ENCODE measurements at places on chromosomes 7 and 10.
A peak's percentile ranks its signal among the peaks of the same experiment; 100 is the strongest.

GRCh38 chr7:80679921-80680907 is 41.8 kb downstream of the CD36 start:
- DNase-seq: no peak

- DNase-seq: no peak
Observed at GRCh38 chr10:132459301-132460003, 62.5 kb downstream of the PWWP2B start.

GRCh38 chr7:376306-377079 is 86.5 kb downstream of the FOXL3 start:
- DNase-seq: no peak

DNA sequence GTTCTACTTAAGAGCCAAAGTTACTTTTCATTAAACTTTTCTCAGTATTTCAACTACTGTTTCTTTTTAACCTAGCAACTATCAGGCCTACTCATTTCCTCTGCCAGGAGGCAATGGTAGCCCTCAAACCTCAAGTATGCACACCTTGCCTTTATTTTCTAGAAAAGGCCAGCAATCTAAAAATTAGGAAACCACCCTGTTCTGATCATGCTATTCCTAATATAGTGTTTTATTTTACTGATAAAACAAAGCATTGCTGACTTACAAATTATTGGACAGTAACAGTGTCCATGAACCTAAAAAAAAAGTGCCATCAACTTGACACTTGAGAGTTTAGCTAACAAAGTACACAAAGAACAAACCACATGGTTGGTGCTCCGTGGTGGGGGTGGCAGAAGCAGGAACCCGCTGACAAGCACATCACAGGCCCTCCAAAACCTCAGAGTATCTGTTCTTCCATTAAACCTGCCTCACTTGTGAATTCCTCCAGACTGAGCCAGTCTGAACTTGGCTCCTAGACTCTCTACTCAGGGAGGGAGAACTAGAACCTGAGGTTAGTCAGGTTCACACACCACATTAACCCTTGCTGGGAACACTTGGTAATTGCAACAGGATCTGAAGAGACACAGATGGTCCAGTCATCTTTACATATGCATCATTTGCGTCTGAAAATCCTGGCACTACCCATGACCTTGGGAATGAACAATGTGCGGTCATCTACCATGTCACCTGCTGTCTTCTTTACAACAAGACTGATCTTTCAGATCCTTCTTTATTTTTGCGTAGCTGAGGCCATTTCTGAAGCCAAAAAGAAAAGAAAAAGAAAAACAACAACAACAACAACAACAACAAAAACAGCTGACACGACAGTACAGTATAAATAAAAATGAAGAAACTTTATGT is 31.9 kb downstream of the PIP4K2A start:
- peak; percentile 60 for DNase-seq

GRCh38 chr7:35524112-35524804 is 170.7 kb downstream of the HERPUD2 start:
- DNase-seq: no peak

- DNase-seq: no peak
Observed at GRCh38 chr7:41882256-41882655, 179.4 kb upstream of the INHBA start.

DNA sequence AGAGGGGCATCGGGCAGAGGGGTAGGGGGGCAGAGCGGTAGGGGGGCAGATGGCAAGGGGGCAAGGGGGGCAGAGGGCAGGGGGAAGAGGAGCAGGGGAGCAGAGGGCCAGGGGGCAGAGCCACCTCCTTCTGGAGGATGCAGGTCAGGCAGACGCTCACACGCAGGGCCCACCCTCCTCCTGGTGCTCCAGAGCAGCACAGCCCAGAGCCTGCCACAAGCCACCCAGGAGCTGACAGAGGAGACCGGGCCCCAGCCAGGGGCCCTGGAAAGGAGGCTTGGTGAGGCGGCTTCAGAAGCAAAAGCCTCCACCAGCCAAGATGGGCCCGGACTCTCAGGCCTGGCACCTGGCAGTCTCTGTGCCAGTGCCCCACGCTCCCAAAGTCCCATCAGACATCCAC is 13.1 kb downstream of the MAD1L1 start:
- no peak for DNase-seq

DNA sequence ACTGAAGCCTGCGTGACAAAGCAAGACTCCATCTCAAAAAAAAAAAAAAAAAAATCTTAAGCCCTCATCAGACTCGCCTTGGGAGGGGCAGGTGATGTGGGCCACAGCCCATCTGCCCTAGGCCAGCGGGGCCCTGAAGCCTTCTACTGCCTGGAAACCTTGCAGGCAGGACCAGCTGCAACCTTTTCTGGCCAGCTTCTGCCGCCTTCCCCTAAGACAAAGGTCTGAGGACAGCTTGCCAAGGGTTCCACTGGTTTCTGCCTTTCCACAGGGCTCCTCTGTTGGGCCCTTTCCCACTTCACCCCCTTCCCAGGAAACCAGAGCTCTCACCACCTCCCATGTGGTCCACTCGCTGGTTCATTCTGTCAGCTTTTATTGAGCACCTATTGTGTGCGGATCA is 35.2 kb downstream of the UBTD1 start:
- no peak for DNase-seq

DNA sequence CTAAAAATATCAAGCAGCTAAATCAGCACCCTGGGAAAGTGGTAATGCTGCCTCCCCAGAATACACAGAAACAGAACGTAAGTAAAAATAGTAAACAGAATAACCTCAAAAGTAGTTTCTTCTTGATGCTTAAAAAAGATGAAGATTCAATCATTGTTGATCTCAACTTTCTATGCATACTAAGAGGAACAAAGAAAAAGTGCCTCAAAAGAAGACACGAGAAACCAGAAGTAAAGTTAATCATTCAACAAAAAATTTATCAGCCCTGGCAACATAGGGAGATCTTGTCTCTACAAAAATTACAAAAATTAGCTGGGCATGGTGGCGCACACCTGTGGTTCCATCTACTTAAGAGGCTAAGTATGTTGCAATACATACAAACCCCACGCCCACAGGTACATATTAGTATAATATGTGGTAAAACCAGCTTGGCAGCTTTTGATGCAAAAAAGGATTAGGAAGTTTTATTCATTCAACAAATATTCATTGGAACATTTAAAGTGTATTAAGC is 153.7 kb downstream of the NRBF2 start:
- no peak for DNase-seq

DNA sequence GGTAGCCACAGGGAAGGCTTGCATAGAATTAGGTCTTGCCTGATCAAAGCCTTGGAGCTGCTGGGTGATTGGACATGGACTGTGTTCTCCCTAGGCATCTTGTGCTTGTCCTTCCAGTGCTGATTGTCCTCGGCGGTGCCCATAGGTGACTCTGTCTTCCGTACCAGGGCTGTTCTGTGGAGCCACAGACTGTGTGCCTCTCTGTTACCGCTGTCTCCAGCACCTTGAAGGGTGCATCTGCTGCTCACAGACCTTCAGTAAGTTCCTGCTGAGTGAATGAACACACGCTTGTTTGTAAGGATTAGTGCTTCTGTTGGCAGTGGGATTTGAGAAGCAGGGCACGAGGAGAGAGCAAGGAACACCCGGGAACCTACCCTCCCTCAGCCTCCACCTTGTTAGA is 116.7 kb downstream of the CELF2 start:
- DNase-seq: no peak

- no peak for DNase-seq
Observed at GRCh38 chr7:149423449-149424110, 37.3 kb downstream of the ZNF777 start.

DNA sequence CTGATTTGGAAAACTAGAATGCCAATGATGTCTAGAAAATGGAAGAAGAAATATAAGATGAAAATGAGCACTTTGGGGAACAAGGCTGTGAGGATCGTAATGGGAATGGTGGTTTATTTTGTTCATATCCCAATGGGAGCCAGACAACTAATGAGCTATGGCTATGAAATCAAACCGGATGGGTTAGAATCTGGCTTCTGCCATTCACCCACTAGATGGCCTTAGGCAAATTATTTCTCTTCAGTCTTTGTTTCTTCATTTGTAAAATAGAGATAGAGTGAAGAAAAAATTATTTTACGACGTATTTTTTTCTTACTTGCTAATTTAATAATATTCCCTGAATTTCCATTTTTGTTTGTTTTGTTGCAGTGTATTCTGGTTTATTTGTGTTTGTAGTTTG is 572.1 kb upstream of the IGFBP3 start:
- no peak for DNase-seq

GRCh38 chr10:99595770-99596465 is 24.3 kb downstream of the SLC25A28 start:
- DNase-seq: no peak

- no peak for DNase-seq
Observed at GRCh38 chr7:66529883-66530610, 98.6 kb upstream of the KCTD7 start.

DNA sequence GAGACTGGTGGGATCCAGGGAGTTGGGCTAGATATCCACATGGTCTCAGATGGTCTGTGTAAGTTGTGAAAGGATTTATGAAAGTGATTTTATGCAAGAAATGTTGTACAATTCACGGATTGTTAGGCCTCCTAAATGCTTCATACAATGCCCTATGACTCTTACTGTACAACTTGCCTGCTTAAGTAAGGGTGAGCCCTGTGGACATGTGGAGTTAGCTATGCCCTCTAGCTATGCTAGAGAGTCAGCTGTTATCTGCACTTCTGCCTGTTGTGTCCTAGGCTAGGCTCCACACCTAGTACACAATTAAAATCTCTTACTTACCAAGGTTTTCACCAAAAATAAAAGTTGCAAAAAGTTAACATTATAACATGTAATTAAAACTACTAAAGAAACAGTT is 1.7 kb upstream of the CFAP43 start:
- no peak for DNase-seq

DNA sequence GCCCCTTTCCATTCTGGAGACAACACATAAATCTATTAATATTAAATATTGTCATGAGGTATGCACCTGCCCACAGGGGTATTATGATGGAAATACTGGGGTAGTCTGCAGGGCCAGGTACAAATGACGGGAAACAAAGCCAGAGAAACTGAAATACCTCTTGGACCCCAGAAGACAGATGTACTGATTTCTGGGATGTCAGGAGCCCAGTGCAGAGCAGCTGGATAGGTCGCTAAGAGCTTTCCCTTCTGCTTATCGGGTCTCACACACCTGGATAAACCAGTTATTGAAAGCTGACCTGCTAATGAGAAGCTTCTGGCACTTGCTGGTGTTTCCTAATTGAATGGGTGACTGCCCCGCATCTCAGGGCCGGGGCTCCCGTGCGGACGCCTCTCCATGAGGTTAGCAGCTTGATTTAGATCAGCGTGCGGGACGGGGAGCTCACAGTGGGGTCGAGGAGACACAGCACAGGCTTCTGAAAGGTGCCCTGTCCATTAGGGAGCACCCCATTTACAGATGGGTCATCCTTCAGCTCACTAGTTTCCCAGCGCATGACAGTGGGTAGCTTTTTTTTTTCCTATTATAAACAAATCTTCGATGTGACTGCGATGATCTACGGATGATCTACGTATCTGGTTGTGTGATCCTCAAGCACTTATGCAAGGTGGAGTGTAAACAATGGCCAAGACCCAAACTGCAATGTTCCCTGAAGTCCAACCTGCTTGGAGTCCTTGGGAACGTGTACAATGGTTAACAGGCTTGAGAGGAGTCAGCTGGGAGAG is 1.5 kb upstream of the INSIG1 start:
- no peak for DNase-seq

DNA sequence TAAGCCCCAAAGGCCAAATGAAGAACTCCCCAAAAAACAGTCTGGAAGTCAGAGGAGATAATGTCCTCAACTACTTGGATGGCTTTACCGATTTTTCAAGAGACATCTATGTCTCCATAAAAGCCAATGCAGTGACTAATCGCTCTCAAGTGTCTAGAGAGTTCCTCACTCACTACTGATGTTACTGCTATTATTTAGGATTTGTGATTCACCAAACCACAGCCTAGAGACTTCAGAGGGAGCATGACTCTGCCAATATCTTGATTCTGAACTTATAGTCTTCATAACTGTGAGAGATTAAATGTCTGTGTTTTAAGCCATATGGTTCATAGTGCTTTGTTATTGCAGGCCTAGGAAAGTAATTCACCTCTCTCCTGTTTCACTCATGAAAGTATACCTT is 160.2 kb downstream of the IPMK start:
- peak; percentile 94 for DNase-seq

- no peak for DNase-seq
Observed at GRCh38 chr7:83870515-83870914, 221.6 kb upstream of the SEMA3E start.

DNA sequence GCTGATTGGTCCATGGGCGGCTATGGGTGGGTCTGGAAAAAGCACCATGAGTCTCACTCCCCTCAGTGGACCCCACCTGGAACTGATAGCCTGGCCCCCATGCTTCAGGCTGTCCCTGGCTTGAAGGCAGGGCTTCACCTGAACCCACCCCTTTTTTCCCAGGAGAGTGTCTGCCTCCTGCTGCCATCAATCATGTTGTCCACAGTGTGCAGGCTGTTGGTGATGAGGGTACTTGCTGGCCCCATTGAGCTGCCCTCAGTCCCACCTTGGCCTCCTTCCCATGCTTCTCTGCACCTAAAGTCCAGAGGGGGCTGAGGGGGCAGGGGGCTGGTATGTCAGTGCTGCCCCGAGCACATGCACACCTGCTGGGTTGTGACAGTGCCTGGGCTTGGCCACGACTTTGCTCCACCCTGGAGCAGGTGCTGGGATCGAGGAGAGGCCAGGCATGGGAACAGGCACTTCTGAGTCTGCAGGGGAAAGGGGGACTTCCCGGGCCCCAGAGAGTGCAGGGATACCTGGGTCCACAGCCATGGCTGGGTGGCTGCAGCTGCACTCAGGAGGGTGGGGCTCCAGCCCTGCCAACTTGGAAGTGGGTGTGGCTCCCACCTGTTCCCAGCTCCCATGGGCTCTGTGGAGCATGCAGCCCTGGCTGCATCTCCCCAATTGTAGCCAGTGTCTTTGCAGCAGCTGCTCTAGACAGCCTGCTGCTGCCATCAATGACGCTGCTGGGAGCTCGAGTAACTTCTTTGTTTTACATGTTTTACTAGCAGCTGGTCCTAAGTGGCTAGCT is 56.9 kb downstream of the ADK start:
- no peak for DNase-seq

DNA sequence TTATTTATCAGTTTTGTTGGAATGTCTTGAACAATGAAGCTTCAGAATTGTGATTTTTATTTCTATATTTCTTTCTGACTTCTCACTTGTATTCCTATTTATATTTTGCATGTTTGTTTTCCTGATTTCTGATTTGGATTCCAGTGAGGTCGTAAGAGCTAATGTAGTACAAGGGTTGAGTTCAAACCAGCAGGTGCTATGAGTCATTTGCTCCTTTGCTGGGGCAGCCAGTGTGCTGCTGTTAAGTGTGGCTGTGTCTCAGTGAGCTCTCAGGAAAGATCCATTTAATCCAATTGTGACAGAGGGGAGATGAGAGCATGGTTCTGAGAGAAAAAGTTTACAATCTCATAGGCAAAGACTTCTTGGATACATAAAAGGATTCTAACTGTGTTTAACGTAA is 48.6 kb downstream of the MCU start:
- no peak for DNase-seq

- DNase-seq: no peak
Observed at GRCh38 chr7:156305351-156305750, 335.2 kb upstream of the RNF32 start.

GRCh38 chr7:7920056-7920455 is 48.5 kb upstream of the GLCCI1 start:
- no peak for DNase-seq
